Stimulated activated CD4-positive, alpha-beta T cell treated with anti-CD3 and anti-CD28 coated beads, TNF-alpha, amount 100 ng/mL, for 48 hours (primary cell): ENCODE measurements at places on chromosomes 11 and 22.

DNA sequence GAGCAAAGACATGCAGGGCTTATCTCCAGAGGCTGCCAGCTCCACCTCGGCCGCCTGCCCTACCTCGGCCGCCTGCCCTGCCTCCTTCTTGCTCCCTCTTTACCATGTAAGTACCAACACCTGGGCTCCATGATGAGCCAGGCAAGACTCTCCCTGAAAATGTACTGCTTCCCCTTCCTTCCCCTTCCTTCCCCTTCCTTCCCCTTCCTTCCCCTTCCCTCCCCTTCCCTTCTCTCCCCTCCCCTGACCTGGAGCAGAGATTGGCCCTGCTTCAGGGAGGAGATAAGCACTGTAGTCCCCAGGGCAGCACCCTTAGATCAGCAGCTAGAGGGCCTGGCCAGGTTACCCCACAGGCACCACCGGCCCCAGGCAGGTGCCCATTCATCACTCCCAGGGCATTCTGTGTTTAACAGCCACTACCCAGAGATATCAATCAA lies 25.4 kb upstream of the ADORA2A start:
- DNase-seq, result no peak

- no peak for DNase-seq
These were observed 15.8 kb upstream of the MRGPRD start for GRCh38 chr11:68996376-68997123.

DNA sequence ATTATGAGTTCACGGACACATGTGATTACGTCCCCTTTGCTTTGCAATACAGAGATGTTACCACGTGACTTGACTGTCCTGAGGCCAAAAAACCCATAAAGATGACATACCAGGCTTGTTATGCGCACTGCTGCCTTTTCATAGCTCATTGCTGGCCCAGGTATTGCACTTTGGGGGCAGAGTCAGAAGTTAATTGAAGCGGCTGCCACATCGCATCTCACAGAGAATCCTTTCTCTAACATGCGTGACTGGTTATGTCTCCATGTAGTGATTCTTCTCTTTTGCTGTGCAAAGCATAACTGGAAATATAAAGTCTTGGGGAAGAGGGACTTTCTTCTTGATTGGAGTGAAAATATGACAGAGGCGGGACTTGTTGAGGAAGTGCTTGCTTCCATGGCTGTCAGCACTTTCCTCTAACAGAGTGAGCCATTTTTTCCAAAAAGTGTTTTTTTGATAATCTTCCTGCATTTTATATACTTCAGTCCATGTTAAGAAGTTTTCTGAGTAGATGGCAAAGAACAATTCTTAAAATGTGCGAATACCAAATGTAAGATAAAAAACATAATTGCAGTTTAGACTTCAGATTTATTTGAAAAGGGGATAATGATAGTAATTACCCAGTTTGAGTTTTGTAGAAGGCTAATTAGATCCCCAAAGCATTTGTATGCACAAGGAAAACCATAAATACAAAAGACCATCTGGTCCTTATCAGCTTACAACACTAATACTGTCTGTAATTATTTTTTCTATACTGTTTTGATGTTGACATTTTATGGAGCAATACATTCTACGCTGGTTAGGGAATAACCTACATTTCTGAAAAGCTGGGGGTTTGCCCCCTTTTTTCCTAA lies 324.6 kb upstream of the MTNR1B start:
- DNase-seq, result no peak

DNA sequence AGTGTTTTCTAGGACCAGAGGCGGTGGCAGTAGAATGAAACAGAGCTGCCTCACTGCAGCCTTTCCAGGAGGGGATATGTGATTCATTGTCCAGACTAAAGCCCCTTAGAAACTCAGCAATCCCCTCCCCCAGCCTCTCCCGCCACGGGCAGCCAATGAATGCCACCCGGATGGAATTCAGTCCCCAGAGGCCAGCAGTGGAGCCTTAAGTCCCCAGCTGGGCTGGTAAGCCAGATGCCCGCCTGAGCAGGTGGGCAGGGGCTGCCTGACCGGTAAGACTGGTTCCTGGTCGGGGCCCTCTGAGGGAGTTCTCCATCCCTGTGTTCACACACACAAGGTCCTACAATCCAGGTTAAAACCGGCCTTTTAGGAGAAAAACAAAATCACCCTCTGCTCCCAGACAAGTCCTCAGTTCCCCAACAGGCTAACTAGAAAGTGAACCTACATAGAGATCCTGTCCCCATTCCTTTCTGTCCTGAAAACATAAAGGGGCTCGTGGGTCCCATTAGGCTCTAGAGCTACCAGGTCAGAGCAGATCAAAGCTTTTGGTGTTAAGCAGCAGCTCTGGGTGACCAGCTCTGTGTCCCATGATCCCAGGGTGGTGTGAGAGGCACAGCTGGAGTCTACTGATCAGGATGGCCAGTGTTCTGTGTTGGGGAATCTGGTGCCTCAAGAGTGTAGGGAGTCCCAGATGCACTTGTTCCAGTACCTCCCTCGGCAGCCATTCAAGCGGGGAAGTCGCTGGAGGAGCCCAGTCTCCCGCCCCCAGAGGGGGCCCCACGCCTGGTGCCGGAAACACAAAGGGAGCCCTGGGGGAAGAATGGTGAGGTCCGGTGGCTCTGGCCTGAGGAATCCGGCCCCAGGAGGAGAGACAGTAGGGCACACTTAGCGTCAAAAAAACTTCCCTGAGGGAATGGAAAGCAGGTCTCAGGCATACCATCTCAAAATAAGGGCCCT lies 2.6 kb downstream of the PATZ1 start:
- no peak for DNase-seq

DNA sequence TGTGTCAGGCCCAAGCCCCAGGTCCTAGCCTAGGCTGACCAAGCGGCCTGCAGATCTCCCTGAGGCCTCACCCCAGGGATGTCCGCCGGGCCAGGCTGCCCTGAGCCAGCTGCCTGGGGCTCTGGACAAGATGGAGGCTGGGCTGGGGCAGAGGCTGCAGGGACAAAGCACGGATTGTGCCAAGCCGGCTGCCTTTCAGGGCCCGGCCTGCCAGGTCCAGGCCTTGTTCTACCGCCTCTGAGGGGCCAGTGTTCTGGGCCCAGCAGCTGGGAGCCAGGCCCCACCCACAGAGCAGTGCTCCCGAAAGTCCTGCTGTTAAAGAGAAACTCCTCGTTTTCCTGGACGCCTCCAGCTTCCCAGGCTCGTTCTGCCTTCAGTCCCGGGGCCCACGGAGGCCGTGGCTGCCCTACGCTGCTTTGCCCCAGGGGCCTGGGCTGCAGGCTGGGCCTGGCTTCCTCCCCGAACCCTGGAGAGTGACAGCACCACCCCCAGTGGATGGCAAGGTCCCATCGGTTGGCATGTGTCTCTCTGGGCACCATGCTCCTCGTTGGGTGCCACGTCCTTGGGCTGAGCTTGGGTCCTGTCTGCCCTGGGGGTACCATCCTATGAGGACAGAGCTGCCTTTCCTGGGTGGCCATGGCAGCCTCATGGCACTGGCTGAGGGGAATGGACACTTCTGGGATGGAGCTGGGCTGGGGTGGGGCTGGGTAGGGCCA lies 7.6 kb downstream of the BRSK2 start:
- DNase-seq, result no peak

DNA sequence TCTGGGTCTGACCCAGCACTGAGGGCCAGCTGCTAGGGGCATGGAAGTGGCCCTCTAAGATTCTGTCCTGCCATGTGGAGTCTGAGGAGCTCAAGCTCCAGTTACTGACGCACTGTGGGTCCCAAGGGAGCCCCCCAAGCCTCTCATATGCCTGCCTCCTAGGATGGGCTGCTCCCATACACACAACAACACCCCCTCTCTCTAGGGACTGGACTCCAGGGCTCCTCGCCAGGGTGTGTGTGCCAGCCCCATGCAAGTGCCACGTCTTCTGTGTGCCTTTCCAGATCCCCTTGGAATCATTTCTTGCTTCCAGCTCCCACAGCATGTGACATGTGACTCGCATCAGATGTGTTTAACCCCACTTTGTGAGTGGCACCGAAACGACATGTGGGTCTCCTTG lies 234.5 kb downstream of the CEP164 start:
- no peak for DNase-seq

GRCh38 chr11:112310419-112310818 lies 49.8 kb upstream of the PLET1 start:
- DNase-seq, result no peak

DNA sequence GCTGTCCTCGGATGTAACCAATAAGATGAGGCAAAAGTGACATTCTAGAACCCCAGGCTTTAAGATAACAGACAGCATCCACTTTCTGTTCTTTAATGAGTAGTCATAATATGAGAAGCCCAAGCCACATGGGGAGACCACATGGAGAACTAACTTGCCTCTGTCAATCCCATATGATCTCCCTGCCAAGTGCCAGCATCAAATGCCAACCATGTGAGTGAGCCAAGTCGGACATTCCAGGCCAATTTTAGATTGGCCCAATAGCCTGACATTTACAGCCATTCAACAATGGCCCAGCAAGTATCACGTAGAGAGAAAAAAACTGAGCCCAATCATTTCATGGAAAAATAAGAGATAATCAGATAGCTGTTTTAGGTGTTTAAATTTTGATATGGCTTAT lies 2048.3 kb upstream of the RAG2 start:
- no peak for DNase-seq

DNA sequence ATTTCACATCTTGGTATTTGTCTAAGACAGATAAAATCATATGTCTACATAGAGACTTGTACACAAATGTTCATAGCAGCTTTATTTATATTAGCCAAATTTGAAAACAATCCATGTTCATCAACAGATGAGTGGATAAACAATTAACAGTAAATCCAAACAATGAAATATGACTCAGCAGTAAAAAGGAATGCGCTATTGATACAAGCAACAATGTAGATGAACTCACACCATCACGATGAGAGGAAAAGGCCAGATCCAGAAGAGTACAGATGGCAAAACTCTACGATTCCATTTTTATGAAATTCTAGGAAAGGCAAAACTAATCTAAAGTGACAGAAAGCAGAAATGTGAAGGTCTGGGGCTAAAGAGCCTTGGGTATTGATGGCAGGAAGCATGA lies 384.3 kb downstream of the NTM start:
- no peak for DNase-seq

DNA sequence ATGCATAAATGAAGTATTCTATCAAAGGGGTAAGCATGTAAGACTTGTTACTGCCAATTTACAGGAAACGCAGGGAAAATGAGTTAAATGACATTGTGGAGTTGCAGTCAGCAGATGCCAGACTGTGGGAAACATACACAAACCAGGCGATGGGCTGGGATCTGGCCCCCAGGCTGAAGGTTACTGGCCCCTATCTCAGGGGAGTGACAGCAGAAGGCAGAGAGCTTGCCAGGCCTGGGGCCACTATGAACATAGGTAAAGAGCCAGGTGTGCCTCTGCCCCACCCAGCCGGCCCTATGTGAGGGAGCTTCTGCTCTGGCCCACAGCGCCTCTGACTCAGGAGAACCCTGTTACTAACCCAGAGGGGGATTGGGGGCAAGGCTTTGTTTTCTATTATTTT lies 26.1 kb upstream of the SLC25A1 start:
- DNase-seq, result no peak

DNA sequence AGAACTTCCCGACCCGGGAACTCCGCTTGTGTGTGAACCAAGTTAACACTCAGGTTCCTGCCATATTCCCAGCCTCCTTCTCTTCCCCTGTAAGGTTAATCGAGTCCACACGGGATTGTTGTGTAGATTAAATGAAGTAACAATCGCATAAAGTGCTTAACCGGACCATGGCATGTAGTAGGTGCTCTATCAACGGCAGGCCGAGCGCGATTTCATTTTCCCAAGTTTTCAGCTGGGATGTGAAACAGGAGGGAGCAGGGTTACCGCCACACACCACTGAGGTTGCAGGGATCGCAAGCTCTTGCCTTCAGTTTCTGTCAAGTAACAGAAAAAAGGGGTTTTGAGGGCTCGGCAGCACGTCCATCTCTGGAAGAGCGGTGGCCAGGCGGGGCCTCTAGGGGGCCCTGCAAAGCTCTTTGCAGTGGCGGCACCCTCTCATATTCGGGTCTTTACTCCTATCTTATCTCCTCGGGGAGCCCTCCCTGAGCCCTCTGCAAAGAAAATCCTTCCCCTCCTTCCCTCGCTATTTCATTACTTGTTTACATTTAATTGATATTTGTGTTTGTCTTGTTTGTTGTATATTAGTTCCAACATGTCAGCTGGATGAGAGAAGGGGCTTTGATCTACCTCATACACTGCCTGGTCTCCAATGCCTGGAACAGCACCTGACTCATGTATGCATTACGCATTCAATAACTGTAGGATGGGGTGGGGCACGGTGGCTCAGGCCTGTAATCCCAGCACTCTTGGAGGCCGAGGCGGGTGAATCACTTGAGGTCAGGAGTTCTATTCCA lies 816 bp upstream of the PLEKHA7 start:
- DNase-seq, result no peak

- no peak for DNase-seq
These were observed 35.8 kb downstream of the SC5D start for GRCh38 chr11:121328176-121328966.

- no peak for DNase-seq
These were observed 7.3 kb upstream of the SPINDOC start for GRCh38 chr11:63805844-63806415.

- DNase-seq, result no peak
These were observed 1.1 kb upstream of the PLXNB2 start for GRCh38 chr22:50308597-50308935.

- no peak for DNase-seq
These were observed 210.0 kb downstream of the KIRREL3 start for GRCh38 chr11:126790550-126791081.

DNA sequence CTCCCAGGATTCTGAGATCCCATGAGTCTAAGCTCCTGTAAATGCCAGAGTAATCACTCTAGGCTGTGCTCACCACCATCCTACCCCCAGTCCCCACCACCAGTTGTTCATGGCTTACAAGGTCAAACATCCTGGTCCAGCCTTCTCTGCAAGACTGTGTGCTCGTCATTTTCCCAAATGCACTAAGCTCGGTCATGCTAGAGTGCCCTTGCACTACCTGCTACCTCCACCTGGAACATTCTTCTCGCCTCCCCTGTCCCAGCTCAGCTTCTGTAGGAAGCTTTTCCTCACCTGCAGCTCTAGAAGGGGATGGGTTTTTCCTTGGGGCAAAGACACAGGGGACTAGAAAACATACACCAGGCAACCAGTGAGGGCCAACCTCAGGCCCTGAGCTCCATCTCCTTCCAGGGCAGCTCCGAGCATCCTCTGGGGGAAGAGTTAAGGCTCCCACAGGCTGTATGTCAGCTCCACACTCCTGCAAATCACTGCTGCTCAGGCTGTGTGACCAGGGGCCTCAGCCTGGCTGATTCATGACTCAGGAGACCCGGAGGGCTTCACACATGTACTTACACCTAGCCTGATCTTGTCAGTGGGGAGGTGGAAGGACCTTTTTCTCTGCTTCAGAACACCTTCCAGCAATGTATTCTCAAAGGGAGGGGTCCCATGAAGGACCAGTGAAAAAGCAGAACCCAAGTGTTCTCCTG lies 37.2 kb upstream of the CSNK2A3 start:
- no peak for DNase-seq

GRCh38 chr11:18265949-18266348 lies at the start of gene SAA1:
SAA1 (plus strand) TSS chr11:18266264; CDS start chr11:18266888, 624 bp downstream.
- no peak for DNase-seq
